ENCODE measurements at places on chromosomes 3 and 15.
A peak's percentile ranks its signal among the peaks of the same experiment; 100 is the strongest.

- peak; percentile 34 for DNase-seq
These were observed 4.1 kb downstream of the RCN2 start for GRCh38 chr15:76935620-76936019.

- DNase-seq = no peak
These were observed 37.4 kb downstream of the ACAA1 start for GRCh38 chr3:38099518-38099917.

GRCh38 chr15:77497942-77498361 lies 77.3 kb downstream of the HMG20A start:
- no peak for DNase-seq

- DNase-seq = no peak
These were observed 157.1 kb downstream of the RSRC1 start for GRCh38 chr3:158267015-158267414.

DNA sequence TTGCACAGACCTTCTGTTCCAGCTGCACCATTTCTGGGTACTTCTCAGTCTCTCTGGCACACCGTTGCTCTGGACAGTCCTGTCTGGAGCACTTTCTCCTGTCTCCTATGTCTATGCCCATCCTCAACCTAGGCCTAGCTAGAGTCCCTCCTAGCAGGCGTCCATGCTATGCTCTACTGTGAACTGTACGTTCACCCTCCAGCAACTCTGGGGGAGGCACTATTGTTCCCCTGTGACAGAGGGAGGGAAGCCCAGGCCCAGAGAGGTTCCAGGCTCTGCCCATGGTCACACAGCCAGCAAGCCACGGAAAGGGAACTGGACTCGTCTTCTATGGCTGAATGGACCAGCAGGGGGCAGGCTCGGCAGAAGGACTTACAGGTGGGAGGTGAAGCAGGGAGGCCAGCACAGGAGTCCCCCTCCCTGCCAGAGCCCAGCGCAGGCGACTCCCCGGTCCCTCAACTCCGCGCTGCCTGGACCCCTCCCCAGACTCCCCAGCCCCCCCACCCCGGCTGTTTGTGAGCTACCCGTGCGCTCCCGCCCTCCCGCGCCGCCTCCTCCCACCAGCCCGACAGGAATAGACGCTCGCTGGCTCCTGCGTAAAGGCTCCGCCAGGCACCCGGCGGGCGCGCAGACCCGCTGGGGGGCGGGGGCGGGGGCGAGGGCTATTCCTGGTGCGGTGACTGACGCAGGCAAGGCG lies 1.7 kb upstream of the LINGO1 start:
- no peak for DNase-seq

- DNase-seq = no peak
These were observed 3.3 kb upstream of the CCDC54 start for GRCh38 chr3:107373896-107374295.

- no peak for DNase-seq
These were observed 186.1 kb downstream of the OTOL1 start for GRCh38 chr3:161682715-161683114.

DNA sequence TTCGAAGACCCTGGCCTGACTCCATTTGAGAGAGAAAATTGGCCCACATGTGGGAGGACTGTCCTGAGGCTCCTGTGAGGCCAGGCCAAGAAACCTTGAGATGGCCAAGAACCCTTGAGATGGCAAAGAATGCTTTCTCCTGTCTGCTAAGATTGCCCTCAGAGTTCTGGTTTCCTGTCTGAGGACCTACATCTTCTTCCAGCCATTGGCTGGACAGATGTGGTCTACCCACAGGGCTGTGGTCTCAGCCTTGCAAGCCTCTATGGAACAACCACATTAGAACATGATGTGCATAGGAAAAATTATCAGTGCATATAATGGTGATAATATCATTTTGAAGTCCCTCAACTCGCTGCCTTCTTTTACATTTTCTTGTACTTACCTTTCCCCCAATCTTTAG lies 10.8 kb upstream of the RASA2 start:
- DNase-seq = no peak

Data from DMS79 treated with DMSO at 0.1 percent for 48 hours (cell line).